HepG2 (cell line): ENCODE measurements at places on chromosomes 4 and X.

DNA sequence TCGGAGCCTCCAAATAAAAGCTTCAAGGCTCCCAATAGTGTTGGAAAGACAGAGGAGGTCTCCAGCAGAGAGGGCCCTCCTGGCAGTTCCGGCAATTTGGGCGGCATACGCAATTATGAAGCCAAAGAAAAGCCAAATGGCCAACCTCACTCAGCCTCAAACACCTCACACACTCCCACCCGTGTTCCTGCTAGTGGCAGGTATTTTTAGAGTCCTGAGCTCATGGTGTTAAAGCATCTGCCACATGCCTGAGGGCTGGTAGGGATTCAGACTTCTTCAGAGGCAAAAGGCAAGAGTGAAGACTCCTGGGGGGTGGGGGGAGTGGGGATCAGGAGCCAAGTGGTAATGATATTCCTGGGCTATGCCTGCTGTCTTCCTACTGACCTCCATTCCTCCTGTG is 7.4 kb downstream of the RAB33A start:
- DNase-seq, result no peak

- DNase-seq, result no peak
Measured at GRCh38 chrX:104122829-104123228, 10.5 kb downstream of the ZCCHC18 start.

GRCh38 chr4:23779839-23780238 is 110.0 kb downstream of the PPARGC1A start:
- no peak for DNase-seq

DNA sequence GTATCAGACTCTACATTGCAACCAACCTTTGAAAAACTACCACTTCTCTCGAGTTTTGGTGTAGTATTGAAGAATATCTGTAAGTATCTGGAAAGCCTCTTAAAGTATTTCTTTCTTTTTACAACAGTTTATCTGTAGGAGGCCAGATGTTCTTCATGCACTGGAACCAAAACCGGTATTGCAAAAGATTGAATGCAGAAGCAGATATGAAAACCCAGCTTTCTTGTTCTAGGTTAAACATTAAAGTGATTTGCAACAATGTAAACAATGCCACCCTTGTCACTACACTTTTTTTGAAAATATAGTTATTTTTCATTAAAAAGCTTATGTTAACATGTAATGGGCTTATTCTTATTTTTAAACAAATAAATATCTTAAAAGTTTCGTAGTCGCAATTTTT is 27.2 kb downstream of the PLS3 start:
- DNase-seq, result no peak

GRCh38 chr4:147526272-147526654 is 45.4 kb downstream of the EDNRA start:
- DNase-seq, result no peak

DNA sequence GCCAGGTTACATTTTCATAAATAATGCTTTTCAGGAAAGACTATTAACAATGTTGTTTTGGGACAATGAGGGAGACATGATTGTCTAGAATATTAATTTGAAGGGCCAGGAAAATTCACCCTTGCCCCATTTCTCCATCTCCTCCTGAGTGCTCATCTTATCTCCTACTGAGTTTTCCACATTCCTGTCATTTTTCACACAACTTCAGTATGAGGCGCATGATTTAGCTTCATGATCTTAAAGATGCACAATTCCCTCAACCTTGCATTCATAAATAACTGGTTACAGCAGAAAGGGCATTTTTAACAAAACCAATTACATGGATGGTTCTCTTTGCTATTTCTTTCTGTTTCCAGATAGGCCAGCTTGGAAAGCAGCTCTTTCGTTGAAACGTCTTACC is 1699.2 kb upstream of the IGFBP7 start:
- DNase-seq, result no peak
